Retinal pigment epithelial cell (primary cell): ENCODE measurements at places on chromosomes 4 and X.

- DNase-seq = no peak
Measured at GRCh38 chr4:8771258-8771590, 100.4 kb downstream of the HMX1 start.

- no peak for DNase-seq
Measured at GRCh38 chr4:145045180-145045579, 52.8 kb downstream of the ANAPC10 start.

GRCh38 chr4:41510179-41510578, 27.8 kb upstream of the LIMCH1 start:
- DNase-seq = peak; percentile 90

DNA sequence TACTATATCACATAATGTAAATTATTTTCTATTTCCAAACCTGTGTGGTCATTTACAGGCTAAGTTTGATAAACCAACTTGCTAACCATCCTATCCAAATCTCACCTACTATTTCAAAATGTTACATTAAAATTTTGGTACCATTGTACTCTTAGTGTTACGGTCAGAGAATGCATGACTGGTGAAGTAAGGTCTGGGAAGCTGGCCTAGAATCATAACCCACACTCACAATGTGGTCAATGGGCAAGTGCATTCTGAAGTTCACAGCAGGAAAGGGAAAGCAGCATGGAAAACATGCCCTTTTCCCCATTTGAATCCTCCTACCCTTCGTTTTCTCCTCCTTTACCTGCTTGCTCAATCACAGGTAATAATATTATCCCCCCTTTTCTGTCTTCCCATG, 54.4 kb downstream of the PPP3CA start:
- DNase-seq = no peak

- DNase-seq = no peak
Measured at GRCh38 chr4:174248407-174248806, 35.1 kb downstream of the FBXO8 start.

- DNase-seq = no peak
Measured at GRCh38 chr4:80180743-80181142, 16.6 kb upstream of the PRDM8 start.

- DNase-seq = no peak
Measured at GRCh38 chrX:129706400-129707072, 32.2 kb upstream of the XPNPEP2 start.

DNA sequence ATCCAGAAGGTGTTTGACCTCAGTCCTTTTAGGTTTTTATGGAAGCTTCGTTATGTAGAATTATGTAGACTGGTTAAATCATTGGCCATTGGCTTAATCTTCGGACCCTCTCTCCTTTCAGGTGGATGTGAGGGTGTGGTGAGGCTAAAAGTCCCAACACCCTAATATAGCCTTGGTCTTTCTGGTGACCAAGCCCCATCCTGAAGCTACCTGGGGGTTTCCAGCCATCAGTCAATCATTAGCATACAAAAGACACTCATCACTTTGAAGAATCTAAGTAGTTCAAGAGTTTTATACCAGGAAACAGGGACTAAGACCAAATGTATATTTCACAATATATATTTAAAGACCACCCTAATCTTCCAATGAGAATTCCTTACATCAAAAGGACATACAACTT, 5.5 kb downstream of the DDIT4L start:
- DNase-seq = no peak

DNA sequence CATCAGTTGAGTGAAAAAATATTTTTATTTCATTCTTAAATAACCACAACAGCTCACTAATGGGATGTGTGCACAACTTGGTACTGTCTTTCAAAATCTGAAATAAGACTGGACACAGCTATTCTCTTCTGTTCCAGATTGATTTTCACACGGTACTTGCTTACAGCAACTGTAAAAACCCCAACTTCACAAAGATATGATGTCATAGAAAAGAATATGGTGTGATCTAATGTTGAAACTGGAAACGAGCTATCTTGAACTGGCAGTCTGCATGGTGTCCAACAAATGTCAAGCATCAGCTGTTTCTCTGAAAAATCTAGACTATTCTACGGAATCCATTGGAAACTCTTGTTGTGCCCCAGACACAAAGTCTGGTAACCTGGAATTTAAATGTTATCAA, 14.7 kb downstream of the HELQ start:
- DNase-seq = no peak
